ENCODE measurements at places on chromosomes 3 and 15. TPM values are rescaled to one million over a fixed set of nuclear protein-coding genes. Genes with fewer than 3 reads are reported as not detected.

The CPB1 gene
- not detected for total RNA-seq

The LRRN1 gene
- not detected for total RNA-seq

The UROC1 gene
- not detected for total RNA-seq

The EIF4A2 gene
- total RNA-seq: 425 TPM

The PIF1 gene
- 112 TPM for total RNA-seq

The FBLN2 gene
- not detected for total RNA-seq

GRCh38 chr3:183710231-183710630 is 12.6 kb downstream of the YEATS2 start:
- no peak for DNase-seq

GRCh38 chr3:56131974-56132590 is 336.2 kb downstream of the ERC2 start:
- no peak for DNase-seq

GRCh38 chr3:178342111-178342510 is 194.1 kb upstream of the KCNMB2 start:
- DNase-seq: no peak

- DNase-seq: no peak
Measured at GRCh38 chr3:6962801-6963200, 101.9 kb downstream of the GRM7 start.

DNA sequence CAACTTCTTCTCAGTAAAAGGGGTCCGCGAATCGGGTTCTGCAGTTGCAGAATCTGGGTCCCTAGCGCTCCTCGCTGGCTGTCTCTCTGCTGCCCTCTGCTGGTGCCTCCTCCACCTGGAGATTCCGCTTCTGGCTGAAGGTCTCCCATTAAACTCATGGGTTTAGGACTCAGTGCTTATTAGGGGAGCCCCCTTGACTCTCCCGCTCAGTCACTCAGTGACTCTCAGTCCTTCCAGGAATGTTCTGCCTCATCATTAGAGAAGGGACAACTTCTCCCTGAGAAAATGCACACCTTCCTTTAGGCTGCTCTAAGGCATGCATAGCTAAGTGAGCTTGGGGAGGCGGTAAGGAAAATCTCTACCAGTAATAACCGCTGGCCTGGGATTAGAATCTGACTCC is 7.1 kb downstream of the CPN2 start:
- DNase-seq: peak; percentile 58

- DNase-seq: no peak
Measured at GRCh38 chr3:83770664-83771402, 1188.0 kb upstream of the CADM2 start.

All from OCI-LY7 (cell line).